Activated CD4-positive, alpha-beta T cell treated with anti-CD3 and anti-CD28 coated beads for 1 hour (primary cell): ENCODE measurements at places on chromosomes 12 and 14.

DNA sequence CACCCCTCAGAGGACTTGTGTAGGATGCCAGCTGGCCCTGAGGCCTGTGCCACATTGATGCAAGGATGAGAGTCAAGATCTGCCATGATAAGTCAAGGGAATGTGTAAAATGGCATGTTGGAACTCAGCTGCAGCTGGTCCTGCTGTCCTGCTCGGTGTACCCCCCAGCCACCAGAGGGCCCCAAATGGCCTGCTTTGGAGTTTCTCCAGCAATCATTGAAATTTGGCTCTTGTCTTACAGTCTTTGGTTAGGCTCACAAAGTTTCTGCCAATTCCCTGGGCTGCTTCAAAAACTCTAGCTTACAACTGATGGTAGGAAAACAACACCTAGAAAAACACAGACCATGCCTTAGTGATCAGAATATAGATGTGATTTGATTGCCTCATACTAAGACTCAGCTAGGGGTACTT lies 76.8 kb downstream of the HSD17B6 start:
- no peak for DNase-seq

DNA sequence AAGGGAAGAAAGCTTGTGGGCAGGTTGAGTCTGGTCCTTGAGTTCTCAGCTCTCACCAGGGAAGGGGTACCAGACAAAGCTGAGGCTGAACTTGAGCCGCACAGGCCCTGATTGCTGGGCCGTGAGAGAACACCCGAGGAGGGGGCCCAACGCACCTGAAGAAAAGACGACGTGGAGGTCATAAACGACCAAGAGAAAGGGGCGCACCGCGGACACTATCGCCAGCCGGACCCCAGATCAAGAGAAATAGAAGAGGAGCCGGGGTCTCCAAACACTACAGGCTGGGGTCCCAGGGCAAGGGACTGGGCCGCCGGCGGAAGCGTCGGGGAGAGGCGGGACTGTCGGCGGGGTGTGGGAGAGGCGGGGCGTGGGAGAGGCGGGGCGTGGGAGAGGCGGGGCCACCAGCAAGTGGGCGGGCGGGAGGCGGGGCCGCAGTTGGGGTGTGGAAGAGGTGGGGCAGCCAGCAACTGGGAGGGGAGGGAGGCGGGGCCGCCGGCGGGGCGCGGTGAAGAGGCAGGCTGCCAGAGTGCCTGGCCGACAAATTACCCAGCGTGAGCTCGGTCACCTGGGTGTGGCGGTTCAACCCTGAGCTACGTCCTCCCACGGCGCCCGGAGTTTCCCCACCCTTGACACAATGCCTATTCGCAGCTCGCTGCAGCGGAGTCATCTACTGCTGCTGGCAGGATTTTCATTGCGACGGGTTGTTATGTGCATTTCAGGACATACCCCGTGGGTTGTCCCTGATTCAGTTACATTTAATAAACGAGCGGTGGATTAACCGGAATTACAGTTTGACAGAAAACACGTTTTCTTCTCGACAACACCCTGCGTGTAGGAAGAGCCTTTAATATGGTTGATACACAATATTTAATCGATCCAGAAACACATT lies 15.5 kb upstream of the NEMF start:
- DNase-seq: peak; percentile 95

DNA sequence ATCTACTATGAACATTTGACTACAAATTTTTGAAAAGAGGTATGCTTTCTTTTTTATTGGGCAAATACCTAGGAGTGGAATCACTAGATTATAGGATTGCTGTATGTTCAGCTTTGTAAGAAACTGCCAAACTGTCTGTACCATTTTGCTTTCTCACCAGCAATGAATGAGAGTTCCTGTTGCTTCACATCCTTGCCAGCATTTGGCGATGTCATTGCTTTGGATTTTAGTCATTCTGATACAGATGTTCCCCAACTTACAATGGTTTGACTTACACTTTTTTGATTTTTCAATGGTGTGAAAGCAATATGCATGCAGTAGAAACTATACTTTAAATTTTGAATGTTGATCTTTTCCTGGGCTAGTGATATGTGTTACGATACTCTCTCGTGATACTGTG lies 328.7 kb downstream of the RAD51B start:
- no peak for DNase-seq

DNA sequence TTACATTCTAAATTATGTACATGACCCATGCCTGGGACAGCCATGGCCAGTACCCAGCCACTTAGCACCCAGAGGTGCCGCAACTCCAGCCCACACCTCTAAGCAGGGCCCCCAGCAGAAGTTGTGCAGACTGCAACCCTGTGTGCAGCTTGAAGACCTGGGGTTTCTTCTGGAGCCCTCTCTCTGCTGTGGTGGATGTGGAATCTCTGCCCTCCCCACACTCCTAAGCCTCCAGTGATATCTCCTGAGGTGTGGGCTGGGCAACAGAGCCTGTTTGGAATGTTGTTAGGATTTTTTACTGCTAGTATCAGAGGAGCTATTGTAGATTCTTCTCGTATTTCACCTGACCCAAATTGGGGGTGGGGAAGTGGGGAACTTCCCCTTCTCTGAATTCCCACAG lies 59.4 kb upstream of the TUNAR start:
- DNase-seq: no peak

GRCh38 chr14:65439117-65439516 lies 26.6 kb downstream of the FUT8 start:
- no peak for DNase-seq

GRCh38 chr12:130603396-130603965 lies 112.6 kb downstream of the RIMBP2 start:
- DNase-seq: no peak

DNA sequence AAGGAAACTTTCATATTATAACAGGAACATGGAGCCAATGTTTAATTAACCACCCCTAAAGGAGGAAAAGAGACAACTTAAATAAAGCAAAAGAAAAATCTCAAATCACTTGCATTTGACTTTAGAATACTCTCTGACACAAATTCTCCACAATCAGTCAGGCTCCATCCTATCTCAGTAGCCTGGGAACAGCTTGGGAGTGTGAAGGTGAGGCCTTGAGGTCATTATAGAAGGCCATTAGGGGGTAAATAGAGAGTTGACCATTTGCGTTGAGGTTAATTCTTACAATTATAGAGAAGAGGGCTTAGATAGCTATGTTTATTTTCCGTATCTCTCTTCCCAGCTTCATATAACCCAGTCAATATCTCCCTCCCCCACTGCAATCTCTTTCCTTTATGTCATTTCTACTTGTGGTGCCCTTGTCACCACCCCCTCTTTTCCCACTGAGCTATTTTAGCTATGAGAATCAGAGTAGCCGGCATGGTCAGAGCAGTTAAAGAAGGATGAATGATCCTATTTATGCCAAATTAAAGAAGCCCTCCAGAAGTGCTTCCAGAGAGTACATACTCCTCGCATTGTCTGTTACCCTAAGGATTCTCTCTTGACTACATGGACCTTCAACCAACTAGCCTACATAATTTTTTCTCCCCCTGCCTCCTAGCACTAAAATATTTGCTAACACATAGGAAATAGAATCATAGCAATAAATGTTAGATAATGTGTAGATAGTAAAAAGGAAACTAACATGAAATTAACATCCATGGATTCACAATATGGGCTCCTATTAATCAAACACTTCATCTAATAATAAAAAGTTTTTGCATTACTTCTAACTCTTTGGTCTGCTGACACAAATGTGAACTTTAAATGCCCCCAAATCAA lies 135.2 kb upstream of the KRR1 start:
- no peak for DNase-seq

- no peak for DNase-seq
Observed at GRCh38 chr14:24959791-24960331, 90.1 kb downstream of the STXBP6 start.

GRCh38 chr12:30930641-30931040 lies 4.1 kb downstream of the TSPAN11 start:
- DNase-seq: no peak

DNA sequence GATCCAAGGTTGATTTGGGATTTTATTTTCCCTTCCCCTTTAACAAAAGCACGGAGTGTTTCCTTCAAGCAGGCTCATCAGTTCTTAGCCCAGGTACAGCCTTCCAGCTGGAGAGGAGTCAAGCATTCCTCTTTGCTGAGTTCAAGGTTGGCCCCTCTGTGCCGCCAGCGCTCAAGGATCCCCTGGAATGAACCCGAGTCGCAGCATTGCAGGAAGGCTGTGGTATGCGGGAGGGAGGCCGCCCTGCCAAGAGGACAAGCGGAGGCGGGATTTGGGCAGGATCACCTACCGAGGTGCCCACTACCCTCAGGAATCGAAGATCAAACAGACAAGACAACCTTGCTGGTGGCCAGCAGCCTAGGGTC lies 53.9 kb upstream of the NCOR2 start:
- no peak for DNase-seq

- DNase-seq: no peak
Observed at GRCh38 chr14:51129130-51129529, 34.2 kb upstream of the TRIM9 start.

- no peak for DNase-seq
Observed at GRCh38 chr14:55341781-55342180, 69.8 kb downstream of the ATG14 start.

- DNase-seq: no peak
Observed at GRCh38 chr12:30447061-30447750, 248.5 kb downstream of the IPO8 start.

- DNase-seq: no peak
Observed at GRCh38 chr12:3523058-3523457, 32.1 kb downstream of the PRMT8 start.

- no peak for DNase-seq
Observed at GRCh38 chr12:56886319-56886718, 47.9 kb downstream of the SDR9C7 start.

DNA sequence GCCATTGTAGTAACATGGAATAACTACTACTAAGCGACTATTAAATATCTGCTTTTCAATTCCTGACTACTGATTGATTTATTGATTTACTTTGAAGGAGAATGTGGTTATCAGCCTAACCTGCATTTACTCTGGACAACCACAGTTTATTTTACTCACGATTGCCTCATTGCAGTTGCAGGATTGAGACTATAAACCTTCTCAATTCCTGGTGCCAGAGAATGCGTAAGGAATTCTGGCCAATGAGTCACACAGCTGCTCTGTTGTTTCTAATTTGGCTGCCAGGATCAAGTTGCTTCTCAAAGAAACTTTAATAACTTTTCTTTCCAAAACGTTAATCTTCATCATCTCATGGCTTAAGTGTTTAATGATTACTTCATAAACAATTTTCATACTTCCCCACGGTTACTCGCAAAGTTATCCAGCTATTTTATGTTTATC lies 13.1 kb upstream of the TMTC1 start:
- DNase-seq: no peak

- no peak for DNase-seq
Observed at GRCh38 chr12:18492372-18493025, 231.2 kb downstream of the PIK3C2G start.
